ENCODE measurements at places on chromosomes 16 and 17.

GRCh38 chr16:85911251-85911930 lies 12.4 kb downstream of the IRF8 start:
- no peak for DNase-seq

DNA sequence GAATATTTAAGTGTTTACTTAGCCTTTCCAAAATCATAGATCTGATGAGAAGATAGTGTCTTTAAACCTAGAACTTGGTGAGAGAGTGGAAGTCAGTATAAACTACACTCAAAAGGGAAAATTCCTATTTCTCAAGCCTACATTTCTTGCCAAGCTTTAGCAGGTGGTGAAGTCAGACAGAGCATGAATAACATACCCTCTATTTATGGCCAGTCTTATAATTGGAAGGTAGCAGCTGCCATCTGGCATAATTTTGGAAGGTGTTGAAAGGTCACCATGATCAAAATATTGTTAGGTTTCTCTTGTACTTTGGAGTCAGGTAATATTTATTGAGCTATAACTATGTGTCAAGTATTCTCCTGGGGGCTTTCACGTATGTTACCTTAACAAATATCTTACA lies 729.3 kb upstream of the KIF2B start:
- no peak for DNase-seq

DNA sequence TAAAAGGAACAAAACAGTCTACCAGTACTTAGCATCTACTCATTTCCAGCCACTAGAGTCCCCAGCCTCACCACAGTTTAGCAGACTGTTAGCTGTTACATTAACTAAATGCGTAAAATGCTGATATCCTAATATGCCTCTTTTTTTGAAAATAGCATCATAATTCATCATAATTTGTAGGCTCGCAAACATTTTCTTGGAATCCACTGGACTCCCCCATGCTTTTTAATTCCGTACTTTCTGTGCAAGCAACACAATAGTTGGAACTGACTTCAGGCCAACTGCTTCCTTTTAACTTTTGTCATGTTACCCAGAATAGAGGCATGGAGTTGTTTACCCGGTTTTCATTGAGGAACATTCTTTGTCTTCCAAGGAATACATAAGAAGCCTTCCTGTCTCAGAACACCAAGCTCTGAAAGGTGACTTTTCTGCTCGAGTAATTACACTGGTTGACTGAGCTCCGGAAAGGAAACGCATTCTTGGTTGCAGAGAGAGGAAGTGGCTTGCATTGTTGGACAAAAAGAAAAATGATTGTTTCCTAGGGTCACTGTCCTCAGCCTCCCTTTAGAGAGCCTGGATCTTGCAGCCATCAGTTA lies 30.9 kb upstream of the SEC14L1 start:
- DNase-seq = peak; percentile 63

GRCh38 chr17:58413684-58414083 lies 3.6 kb downstream of the RNF43 start:
- DNase-seq = no peak

DNA sequence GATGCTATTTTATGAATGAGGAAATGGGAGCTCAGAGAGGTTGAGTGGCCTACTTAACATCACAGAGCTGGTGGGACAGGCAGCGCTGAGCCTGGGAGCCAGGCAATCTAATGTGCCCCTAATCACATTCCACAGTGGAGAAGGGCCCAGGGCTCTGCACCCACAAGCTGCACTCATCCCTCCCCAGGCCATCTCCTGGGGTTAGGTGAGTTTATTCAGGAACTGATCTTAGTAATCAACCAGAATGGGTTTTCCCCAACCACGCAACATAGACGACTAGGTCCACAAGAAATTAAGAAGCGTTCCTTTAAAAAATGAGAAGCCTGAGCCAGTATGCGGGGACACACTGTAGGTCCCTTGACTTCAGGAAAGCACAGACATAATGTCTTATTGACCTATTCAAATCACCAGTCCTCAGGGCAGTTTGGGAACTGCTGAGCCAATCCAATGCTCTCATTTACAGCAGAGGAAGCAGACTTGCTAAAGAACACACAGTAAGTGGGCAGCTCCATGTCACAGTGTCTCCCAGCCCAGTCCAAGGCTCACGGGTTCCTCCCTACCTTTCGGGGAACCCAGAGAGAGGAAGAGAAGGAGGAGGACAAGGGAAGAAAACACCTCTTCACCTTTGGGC lies 2.3 kb downstream of the MPP3 start:
- DNase-seq = no peak

- no peak for DNase-seq
Measured at GRCh38 chr16:73853968-73854367, 442.6 kb upstream of the PSMD7 start.

- DNase-seq = no peak
Measured at GRCh38 chr17:42706732-42707131, 24.4 kb downstream of the CNTNAP1 start.

DNA sequence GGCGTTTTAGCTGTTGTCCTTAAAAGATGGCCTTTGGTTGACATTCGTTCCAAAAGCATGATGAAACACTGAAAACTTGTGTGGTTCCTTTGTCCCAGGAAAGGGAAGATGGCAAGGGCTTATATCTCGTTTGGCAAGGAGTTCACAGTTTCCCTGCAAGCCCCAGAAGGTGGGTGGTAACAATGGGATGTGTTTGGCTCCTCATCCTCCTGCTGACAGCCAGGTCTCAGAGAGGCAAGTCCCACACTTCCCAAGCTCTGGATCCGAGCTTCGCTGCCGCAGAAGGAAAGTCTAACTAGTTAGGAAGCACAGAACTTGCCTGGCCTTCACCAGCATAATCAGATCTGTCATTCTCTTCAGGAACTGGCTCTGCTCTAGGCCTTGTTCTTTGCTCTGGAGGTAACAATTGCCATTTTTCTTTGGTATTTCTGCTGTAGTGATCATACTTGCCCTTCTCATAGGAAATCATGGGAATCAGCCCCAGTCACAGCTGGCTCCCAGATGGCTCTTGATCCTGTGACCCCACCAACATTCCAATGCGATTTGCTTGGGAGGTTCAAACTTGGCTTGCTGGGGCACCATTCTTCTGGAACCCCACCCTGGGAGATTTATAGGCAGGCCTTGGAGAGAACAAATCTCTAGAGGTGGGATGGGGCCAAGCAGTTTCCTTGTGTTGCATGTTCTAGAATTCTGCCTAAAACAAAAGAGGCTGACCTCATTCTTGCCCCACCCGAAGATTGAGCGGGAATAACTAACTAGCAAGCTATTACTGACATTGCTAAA lies 17.9 kb downstream of the KPNA2 start:
- no peak for DNase-seq

- DNase-seq = no peak
Measured at GRCh38 chr17:74240618-74241205, 27.3 kb downstream of the TTYH2 start.

DNA sequence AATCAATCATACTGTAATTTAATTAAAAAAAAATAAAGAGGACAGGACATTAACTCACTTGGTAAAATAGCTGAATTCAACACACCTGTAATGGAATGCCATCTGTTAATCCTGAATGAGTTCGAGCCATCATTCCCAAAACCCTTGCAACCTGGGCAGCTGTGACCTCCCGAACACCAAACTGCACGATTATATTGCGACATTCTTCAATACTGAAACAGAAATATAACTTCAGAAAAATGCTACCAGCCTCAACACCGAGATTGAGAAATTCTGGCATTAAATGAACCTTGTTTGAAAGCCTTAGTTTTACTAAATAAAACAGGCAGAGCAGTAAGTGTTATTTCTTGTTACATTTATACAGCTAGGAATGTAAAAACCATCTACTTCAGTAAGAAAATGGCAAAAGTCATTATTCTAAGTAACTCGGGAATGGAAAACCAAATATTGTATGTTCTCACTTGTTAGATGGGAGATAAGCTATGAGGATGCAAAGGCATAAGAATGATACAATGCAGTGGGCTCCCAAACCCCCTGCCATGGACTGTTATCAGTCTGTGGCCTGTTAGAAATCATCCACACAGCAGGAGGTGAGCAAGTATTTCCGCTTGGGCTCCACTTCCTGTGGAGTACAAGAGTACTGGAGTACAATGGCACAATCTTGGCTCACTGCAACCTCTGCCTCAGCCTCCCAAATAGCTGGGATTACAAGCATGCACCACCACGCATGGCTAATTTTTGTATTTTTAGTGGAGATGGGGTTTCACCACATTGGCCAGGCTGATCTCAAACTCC lies 46.5 kb downstream of the CNOT1 start:
- no peak for DNase-seq

- DNase-seq = peak; percentile 60
Measured at GRCh38 chr17:64411999-64412771, 21.5 kb upstream of the PECAM1 start.

DNA sequence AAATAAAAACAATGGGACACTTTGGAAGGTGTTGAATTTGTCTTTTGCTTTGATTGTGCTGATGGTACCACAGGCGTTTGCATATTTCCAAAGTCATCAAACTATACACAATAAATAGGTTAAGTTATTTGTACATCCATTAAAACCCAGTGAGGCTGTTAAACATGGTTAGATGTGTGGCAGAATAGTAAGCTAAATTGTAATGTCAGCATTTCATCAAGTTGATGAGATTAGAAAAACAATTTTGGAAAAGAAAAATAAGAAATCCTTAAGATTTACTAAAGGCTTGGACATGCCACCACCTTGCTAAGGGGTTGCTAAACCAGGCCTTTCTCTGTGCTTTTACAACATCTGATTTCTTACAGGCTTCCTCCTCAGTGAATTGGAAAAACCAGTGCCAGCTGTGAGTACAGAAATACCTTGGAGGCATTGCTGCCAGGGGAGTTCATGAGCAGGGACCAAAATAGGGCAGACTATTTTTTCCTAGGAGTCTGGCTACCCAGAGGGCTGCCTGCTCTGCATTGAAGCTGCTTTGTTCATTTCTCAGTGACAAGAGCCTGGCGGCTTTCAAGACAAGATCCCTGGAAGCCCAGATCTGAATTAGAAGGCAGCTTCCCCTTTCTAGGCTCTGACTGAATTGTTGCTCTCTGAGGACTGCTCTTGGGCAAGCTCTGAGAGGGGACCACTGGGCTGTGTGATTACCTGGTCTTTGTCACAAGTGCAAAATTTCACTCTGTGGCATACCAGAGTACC lies 43.4 kb upstream of the CA10 start:
- DNase-seq = no peak

GRCh38 chr17:32021615-32021955 lies 14.4 kb downstream of the LRRC37B start:
- DNase-seq = no peak

DNA sequence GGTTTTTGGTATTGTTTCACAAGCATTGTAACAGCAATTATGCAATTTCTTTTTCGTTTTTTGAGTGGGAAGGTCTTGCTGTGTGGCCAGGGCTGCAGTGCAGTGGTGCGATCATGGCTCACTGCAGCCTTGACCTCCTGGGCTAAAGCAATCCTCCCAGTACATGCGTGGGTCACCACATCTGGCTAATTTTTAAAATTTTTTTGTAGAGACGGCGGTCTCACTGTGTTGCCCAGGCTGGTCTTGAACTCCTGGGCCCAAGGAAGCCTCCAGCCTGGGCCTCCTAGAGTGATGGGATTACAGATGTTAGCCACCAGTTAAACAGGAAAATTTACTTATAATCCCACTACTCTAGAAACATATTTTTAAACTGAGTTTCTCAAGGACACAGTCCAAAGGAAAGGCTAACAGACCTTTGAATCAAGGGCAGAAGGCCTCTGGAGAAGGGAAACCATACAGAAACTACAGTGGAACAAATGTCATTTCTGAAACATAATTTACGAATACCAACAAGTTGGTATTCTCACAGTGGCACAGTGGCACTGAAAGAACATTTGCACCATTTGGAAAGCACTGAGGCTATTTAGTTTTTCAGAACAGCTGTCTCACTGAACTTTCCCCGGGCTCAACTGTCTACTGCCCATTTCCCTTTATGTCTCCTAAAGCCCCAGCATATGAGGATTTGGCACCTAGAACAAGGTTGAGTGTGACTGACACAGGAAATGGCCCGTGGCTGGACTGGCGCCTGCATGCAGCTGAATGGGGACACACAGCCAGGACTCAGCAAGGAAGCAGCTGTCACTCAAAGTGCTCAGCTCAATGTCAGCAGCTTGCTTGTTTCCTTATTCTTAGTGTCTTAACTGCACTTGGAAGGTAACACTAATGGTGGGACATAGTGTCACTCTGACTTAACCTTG lies 2.8 kb upstream of the PRKAR1A start:
- DNase-seq = no peak

GRCh38 chr17:12743046-12743445 lies 46.3 kb upstream of the ARHGAP44 start:
- no peak for DNase-seq

- peak; percentile 64 for DNase-seq
Measured at GRCh38 chr17:17784657-17785267, 52.0 kb downstream of the SREBF1 start.

DNA sequence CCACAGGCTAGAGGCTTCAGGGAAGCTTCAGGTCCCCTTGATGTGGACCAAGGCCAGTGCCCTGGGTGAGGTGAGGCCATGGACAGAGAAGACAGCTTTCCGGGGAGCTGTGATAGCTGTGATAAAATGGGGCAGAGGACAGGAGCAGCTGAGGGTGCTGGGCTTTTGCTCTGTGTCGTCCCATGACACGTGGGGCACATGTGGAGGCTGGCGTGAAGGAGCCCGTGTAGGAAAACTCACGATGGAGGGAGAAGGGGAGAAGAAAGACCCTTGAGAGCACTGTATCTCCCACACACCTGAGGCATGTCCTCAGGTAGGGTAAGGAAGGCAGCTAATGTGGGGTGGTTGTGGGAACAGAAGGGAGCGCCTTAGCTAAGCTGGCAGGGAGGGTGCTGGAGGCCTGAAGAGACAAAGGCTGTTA lies 21.3 kb downstream of the B9D1 start:
- no peak for DNase-seq

- no peak for DNase-seq
Measured at GRCh38 chr16:2319606-2320005, 20.9 kb downstream of the ABCA3 start.

DNA sequence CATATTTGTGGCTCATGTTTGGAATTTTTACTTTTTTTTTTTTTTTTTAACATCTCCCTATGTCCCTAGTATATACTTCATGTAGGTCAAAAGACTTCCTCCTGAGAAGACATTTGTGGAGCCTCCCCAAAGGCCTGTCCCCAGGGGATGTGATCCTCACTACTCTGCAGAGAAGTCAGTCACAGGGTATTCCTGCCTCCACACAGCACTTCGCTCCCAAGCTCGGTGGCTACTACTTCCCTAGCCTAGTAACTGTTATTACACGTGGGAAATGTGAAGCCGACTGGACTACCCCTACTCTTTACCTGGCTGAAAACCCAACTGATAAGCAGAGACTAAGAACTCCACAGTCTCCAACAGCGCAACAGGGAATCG lies 116.8 kb downstream of the HIC1 start:
- no peak for DNase-seq

DNA sequence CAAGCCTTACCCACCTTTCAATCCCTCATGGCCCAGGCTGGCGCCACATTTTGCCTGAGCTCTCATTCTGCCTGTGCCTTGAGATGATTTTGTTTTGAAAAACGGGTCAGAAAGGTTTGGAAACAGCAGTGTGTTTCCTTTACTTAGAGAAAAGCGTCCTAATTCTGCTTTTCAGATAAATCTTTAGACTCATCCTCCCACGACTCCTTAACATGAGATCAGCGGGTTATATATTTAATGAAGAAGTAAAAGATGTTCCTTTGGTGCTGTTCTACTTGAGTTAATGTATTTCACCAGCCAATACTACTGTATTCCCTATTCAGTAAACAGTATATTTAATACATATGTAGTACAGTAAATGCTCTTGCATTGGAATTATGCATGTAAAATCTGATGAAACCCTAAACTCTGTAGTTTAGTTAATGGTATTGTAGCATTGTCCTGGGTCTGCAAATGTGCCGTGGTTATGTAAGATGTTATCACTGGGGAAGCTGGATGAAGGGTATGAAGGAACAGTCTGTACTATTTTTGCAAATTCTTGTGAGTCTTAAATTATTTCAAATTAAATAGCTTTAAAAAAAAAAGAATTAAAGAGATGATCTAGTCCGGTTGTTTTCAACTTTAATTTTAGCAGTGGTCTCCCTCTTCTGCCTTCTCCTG lies 199.4 kb upstream of the CACNG5 start:
- DNase-seq = no peak

All from globus pallidus (tissue), 1 donor.